Activated naive CD4-positive, alpha-beta T cell (primary cell): ENCODE measurements at places on chromosomes 4 and X.

DNA sequence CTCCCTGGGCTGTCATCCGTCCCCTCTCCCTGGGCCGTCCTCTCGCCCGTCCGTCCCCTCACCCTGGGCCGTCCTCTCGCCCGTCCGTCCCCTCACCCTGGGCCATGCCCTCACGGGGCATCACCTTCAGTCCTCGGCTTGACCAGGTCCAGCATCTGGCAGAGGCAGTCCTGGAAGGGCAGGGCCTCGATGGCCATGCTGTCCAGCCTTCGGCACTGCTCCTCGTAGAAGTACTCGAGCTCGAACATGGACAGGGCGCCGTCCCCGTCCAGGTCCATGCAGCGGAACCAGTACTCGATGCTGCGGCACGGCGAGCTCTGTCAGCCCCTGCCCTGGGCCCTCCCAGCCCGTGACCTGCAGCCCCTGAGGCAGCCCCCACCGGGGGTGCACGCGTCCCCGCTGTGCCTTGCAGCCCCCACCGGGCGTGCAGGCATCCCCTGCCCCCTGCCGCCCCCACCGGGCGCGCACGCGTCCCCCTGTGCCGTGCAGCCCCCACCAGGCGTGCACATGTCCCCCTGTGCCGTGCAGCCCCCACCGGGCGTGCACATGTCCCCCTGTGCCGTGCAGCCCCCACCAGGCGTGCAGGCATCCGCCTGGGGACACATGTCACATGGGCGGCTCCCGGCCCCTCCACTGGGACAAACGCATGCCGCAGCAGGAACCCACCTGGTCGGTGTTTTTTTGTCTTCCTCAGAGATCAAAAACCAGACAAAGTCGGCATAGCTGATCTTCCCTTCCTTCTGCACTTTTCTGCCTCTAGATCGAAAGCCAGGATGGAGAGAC, 22.2 kb upstream of the GTPBP6 start:
- no peak for DNase-seq

DNA sequence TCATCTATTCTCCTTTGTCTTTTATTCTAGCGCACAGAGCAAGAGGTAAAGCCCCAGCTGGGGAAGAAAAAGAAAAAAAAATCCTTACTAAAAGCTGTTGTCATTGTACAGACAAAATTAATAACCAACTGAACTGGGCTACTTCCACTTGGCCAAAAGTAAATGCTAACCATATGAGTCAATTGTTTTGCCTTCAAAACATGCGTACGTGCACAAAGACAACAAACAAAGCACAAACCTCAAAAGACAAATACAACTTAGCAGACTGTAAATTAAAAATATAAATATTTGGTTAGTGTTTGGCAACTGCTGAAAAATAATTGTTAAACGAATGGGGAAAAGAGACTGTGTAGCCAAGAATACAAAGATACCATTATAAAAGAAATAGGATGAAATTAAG, 5.9 kb downstream of the EDA2R start:
- no peak for DNase-seq

DNA sequence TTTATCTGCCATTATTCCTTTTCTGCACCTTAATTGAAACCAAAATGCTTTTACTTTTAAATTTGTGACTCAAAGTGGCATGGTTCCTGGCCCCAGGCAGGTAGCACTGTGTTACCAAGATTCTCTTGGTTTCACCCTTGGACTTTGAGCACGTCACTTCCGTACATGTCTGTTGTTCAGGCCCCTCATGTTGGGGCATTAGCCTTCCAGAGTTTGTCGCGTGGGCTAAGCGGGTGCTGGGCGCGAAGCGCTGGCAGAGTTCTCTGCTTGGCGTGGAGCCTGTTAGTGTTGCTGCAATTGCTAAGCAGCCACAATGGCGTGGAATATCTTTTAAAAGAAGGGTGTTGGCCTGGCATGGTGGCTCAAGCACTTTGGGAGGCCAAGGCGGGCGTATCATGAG, 14.0 kb upstream of the TADA2B start:
- no peak for DNase-seq

DNA sequence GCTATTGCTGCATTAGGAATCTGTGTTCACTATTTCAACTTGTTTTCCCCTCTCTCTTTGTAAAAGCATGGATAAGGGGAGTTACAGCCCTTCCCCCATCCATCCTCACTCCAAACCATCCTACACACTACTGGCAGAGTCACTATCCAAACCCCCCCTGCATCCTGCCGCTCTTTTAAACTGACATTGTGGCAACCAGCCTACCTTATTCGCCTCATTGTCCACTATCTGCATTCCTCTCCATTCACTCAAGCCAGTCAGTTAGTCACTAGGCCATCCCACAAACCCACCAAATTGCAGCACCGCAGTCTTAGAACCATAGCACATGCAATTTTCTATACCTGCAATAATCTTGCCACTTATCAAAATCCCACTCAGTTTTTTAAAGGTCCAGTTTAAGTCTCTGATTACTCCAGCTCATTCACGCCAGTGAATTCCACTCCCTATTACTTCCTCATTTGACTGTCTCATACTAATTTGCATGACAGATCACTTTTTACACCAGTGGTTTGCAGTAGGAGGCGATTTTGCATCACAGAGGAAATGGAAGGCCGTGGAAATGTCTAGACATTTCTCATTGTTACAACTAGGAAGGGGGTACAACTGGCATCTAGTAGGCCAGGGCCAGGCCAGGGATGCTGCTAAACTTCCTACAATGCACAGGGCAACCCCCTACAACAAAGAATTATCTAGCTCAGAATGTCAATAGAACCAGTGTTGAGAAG, 181.8 kb downstream of the HS6ST2 start:
- DNase-seq: no peak

DNA sequence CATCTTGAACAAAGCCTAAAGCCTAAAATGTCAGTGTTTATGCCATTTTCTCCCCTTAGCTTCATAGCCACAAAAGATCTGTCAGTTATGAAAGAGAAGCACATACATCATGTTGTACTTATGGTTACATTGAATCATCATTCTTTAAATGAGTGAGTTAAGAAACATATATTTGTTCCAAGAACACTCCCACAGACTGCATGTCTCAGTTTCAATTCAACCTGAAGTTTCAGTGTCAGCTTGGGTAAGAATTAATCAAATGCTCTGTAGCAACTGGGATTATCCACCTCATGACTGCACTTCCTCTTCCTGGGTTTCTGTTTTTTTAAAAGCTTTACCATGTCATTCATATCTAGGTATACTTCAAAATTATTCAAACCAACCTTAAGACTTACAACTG, 3.9 kb upstream of the TMPRSS11B start:
- no peak for DNase-seq

DNA sequence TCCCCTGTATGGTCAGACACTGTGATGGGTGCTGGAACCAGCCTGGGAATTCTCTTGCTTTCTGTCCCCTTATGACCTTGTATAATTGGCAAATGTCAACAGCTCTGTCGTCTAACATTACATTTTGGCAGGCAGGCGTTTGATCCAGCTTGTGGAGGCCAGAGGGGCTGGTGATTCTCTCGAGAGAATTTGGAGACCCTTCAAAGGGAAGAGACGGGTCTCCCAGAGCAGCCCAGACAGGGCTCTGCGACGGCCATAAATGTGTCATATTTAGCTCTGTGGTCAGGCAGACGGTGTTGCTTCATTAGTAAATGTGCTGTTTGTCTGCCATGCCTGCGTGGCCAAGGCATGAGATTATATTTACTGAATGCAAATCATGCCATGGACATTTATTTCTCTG, 68.7 kb downstream of the SORCS2 start:
- DNase-seq: no peak

- no peak for DNase-seq
These were observed 24.3 kb downstream of the TMEM154 start for GRCh38 chr4:152655272-152656129.

GRCh38 chr4:46874811-46875210, 34.2 kb downstream of the COX7B2 start:
- no peak for DNase-seq

DNA sequence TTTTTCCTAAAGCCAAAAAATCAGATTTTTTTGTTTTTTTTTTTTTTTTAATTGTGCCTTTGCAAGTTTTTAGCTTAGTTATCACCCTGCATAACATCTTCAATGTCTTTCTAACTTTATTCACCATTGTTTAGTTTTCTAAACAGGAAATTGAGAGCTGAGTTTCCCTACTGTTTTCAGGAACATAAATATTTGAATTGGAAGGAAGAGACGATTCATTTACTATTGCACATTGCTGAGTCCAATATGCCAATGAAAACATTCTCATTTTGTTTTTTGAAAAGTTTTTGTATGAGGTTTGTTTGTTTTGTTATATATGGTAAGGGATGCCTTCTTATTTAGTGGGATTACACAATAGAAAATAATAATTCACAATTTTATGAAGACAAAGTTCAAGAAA, 148.4 kb downstream of the ANKRD50 start:
- DNase-seq: no peak
